ENCODE measurements at places on chromosomes 7 and 10.

- no peak overlapping the region for H3K27ac ChIP-seq
- DNase-seq: no peak
- H3K4me1 ChIP-seq: peaks cover 7% of the 10 kb centered on the region
- H3K27me3 ChIP-seq: peaks cover 15% of the 10 kb centered on the region
- H3K36me3 ChIP-seq: no peaks in the 10 kb centered on the region
Measured at GRCh38 chr10:31936933-31937332, 8.3 kb upstream of the ARHGAP12 start.

DNA sequence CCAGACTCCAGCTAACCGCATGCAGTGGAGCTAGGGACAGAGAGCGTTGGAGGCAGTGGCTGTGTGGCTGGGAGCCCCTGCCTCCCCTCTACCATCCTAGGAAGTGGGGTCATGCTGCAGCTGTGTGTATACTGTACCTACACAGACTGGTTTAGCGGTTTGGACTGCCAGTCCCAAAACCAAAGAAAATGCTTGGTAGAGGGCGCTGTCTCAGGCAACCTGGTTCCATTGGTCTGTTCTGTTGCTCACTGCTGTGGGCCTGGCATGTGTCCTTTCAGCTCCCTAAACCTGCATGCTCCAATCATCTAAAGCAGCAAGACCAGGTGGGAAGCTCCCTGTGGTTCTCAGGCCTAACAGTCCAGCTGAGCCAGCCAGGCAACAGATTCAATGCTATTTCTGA lies 4.5 kb downstream of the RBP4 start:
- H3K4me3 ChIP-seq: no peak overlapping the region
- no peaks in the 10 kb centered on the region for H3K4me1 ChIP-seq
- H3K36me3 ChIP-seq: no peaks in the 10 kb centered on the region
- peaks cover 28% of the 10 kb centered on the region for H3K27me3 ChIP-seq
- H3K27ac ChIP-seq: no peak overlapping the region
- DNase-seq: no peak

DNA sequence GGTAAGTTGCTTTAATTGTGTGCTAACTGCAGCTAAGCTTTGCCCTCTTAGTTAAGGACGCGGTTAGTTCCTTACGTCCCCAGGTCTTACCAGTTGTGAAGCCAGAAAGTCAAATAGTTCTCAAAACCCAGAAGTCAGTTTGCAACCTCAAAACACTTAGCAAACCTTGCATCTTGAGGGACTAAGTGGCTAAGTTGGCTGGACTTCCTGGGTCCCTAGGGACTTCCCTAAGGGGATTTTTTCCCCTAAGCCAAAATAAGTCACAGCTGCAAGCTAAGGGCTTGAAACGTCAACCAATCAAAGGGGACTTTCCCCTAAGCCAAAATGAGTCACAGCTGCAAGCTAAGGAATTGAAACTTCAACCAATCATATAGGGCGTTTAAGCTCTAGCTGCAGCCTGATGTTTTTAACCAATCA lies 36.2 kb upstream of the HECW1 start:
- no peaks in the 10 kb centered on the region for H3K4me1 ChIP-seq
- H3K27ac ChIP-seq: no peak overlapping the region
- H3K36me3 ChIP-seq: no peaks in the 10 kb centered on the region
- no peaks in the 10 kb centered on the region for H3K27me3 ChIP-seq

DNA sequence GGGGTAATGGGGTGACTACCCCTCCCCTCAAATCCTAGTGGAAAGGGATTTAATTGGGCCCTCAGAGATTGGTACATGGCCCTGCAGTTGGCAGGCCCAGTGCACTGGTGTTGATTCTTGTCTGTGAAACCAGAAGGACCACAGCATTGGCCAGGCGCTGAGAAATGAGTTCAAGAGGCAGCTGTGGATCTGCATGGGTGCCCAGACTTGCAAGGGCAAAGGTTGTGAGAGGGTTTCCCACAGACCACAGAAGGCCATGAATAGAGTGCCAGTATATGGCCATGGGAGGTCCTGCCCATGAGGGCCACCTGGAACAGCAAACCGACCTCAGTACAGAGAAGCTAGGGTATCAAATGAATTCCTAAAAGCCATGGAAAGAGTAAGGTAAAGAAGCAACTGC lies 32.9 kb downstream of the TMEM168 start:
- H3K4me1 ChIP-seq: no peaks in the 10 kb centered on the region
- H3K36me3 ChIP-seq: no peaks in the 10 kb centered on the region
- no peaks in the 10 kb centered on the region for H3K27me3 ChIP-seq
- no peak overlapping the region for H3K4me3 ChIP-seq
- no peak for DNase-seq

DNA sequence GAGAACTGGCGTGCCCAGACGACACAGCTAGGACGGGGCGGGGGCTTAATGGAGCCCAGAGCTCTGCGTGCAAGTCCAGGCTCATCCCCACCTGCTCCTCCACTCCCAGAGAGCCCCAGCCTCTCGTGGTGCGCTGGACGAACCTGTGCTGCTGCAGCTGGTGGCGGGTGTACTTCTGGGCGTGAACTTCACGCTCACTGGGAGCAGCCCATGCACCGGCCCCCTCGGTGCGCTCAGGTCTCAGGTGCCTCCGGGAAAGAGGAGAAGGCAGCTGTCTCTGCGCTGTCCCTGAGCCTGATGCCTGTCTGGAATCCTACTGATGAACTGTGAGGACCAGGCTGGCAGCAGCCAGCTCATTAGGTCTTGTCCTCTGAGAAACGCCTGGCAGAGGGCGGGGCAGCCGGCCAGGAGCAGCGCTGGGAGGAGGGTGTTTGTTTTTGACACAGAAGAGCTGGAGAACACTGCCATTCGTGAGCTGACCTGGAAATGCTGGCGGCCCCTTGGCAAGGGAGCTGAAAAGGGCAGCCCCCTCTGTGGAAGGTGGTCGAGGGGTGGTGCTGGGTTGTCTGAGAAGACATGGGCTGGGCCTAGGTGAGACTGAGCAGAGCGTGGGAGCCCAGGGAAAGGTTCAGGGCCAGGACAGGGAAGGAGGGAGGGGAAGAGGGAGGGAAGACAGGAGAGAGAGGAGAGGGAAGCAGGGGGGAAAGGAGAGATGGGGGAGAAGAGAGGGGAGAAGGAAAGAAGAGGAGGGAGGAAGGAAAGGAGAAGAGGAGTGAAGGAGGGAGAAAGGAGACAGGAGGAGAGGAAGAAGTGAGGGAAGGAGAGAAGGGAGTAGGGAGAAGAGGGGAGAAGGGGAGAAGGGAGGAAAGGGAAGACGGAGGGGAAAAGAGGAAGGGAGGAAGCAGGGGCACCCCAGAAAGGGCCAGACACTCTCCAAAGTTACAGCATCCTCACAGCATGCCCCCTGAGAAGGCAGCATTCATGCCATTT lies 53.5 kb upstream of the TNS3 start:
- DNase-seq: no peak
- H3K27ac ChIP-seq: no peak overlapping the region
- no peaks in the 10 kb centered on the region for H3K36me3 ChIP-seq
- no peaks in the 10 kb centered on the region for H3K4me1 ChIP-seq
- peaks cover 15% of the 10 kb centered on the region for H3K27me3 ChIP-seq

- H3K27ac ChIP-seq: no peak within 1 kb of the TSS
- no peaks in the 10 kb centered on the region for H3K36me3 ChIP-seq
- peaks cover 94% of the 10 kb centered on the region for H3K27me3 ChIP-seq
- no peak for DNase-seq
Measured at GRCh38 chr10:69801434-69802315, at the start of gene COL13A1. TSS of gene COL13A1 (plus strand) at chr10:69801906. CDS start at chr10:69802424, 518 bp downstream.

Measured in activated naive CD4-positive, alpha-beta T cell treated with anti-CD3 and anti-CD28 coated beads, Interleukin-2, amount 10 ng/mL, durations not matched to agents 7 days and 5 days (primary cell).